ENCODE measurements at places on chromosomes 11 and 22.

DNA sequence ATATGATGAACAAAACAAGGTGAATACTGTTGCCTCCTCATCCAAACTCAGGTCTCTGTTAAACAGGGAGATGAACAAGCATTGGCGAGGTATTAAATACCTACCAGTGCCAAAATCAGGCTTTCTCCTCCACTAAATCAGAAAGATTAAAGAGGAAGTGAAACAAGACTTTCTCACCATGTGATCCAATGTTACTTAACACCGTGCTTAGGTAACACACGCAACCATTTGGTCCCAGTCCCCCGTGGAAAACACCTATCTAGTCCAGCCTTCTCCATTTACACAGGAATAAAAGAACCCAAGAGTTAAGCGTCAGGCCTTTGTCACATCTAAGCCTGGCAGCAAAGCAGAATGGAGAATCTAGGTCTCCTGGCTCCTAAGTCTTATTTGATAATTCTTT lies 34.5 kb downstream of the TENM4 start:
- no peak for DNase-seq

- peak; percentile 2 for DNase-seq
These were observed 5.9 kb downstream of the OR51T1 start for GRCh38 chr11:4887591-4887990.

DNA sequence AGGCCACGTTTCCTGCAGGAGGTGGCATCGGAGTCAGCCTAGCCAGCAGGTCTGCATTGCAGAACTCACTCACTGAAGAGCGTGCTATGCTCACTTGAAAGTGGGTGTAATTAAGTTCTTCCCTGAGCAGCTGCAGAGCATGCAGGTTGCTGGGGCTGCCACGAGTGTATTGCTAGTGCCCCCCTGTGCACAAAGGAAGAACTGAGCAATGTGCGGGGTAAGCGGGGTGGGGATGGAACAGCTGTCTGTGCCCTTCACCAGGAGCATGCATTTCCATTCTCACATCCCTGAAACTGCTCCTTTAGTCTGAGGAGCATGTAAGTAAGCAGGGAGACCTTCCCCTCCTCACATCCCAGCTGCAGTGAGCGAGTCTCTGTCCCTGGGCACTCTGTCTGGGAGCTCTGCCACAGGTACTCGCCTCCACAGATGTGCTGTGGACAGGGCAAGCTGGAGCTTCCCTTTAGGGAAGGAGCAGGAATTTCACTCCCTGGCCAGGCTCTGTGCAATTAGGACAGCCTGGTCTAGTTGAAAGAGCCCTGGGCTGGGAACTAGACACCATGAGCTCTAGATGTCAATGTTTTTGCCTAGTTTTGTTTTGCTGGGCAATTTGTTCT lies 1031.8 kb downstream of the NTM start:
- DNase-seq = peak; percentile 64

DNA sequence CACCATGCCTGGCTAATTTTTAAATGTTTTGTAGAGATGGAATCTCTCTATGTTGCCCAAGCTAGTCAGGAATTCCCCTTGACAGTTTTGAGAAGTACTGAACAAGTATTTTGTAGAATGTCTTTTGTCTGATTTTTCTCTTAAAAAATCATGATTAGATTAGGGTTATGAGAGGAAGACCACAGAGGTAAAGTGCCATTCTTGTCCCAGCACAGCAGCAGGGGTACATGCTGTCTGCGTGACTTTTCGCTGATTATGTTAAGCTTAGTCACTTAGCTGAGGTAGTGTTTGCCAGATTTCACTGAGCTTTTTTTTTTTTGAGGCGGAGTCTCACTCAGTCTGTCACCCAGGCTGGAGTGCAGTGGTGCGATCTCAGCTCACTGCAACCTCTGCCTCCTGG lies 13.6 kb upstream of the NUP160 start:
- DNase-seq = peak; percentile 52

DNA sequence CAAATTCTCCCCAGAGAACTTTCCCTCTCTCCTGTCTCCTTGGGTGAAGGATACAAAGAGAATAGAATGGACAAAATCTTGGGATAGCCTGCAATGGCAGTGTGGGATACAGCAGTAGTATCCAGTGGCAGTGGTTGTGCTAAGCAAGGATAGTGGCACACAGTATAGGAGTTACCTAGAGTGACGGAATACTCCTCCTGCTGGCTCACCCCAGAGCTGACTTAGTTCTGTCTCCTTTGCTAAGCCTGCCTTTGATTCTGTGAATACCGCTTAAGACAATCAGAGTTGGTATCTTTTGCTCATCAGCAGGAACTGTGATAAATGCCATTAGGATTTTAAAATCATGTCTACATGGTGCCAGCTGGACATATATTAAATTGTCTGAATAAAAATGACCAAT lies 404.3 kb downstream of the JRKL start:
- no peak for DNase-seq

GRCh38 chr11:45483416-45483815 lies 182.0 kb downstream of the CHST1 start:
- no peak for DNase-seq

DNA sequence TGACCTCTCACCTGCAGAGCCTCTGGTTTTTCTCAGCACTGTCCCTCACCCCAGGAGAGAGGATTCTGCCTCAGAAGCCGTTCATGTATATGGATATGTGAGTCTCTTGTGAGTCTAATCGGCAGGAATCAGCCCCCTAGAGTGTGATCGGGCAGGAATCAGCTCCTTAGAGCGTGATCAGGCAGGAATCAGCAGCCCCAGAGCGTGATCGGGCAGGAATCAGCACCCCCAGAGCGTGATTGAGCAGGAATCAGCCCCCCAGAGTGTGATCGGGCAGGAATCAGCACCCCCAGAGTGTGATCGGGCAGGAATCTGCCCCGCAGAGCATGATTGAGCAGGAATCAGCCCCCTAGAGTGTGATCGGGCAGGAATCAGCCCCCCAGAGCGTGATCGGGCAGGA lies 80.0 kb upstream of the EIF3D start:
- no peak for DNase-seq

DNA sequence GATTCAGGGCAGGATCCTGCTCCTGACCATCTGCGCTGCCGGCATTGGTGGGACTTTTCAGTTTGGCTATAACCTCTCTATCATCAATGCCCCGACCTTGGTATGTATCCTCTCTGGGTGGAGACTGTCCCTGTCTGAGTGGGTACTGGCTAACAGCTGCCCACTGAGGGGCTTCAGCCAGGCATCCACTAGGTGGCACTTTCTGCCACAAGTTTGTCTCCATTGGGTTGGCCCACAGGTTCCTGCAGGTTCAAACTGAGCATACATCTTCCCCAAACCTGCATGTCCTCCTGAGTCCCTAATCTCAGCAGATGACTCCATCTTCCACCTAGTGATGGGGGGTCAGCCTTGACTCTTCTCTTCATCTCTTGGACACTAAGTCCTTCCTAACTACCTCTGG lies 4.4 kb downstream of the SLC2A11 start:
- peak; percentile 48 for DNase-seq

GRCh38 chr11:46529095-46529905 lies 64.5 kb downstream of the AMBRA1 start:
- peak; percentile 53 for DNase-seq

DNA sequence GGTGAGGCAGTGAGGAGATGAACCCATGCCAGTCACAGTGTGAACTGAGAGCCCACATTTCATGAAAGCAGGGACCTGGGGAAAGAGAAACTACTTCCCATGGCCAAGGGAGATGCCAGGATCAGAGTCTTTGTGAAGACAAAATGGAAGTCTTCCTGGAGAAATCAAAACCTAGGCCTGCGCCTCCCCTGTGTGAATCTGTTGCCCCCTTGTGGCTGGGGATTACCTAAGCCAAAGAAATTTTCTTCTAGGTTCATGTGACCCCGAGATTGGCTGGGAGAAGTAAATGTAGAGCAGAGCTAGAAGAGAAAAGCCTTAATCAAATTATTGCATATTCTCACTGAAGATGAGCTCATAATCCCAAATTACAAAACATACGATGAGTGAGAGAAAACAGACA lies 1075.3 kb downstream of the TBC1D22A start:
- DNase-seq = no peak

- DNase-seq = peak; percentile 66
These were observed 60.7 kb downstream of the LRRC32 start for GRCh38 chr11:76609736-76610370.

GRCh38 chr11:19403196-19403895 lies 162.6 kb upstream of the E2F8 start:
- DNase-seq = no peak

DNA sequence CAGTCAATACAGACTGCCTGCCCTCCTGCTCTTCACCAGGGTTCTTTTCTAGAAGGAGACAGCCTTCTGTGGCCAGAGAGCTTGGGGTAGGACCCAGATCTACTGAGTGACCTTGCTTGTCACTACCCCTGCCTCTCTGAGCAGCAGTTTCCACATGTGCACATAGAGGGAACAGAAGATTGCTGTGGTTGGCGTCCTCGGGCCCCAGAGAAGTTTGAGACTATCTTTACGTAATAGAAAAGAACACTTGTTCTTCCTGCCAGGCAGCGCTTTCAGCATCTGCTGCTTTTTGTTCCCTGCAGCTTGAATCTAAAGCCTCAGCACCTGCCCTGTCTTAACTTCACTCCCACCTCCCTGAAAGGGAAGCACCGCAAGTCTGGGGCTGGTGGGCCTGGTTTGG lies 1.9 kb upstream of the FKBP2 start:
- no peak for DNase-seq

- no peak for DNase-seq
These were observed 51.4 kb downstream of the PKNOX2 start for GRCh38 chr11:125215976-125216375.

GRCh38 chr11:99432677-99433076 lies 411.9 kb downstream of the CNTN5 start:
- DNase-seq = no peak

DNA sequence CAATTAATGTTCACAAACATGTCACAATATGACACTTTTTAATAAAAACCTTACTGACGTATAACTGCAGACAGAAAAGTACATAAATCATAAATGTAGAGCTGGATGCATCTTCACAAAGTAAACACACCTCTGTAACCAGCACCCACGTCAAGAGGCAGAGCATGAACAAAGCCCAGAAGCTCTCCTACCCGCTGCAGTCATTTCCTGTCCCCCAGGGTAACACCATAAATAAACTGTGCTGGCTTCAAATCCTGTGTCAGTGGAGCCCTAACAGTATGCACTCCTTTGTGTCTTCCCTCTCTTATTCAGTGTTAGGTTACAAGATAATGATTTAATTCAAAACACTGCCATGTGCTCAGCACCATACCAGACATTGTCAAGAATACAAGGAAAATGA lies 5.7 kb downstream of the SYT13 start:
- DNase-seq = no peak

DNA sequence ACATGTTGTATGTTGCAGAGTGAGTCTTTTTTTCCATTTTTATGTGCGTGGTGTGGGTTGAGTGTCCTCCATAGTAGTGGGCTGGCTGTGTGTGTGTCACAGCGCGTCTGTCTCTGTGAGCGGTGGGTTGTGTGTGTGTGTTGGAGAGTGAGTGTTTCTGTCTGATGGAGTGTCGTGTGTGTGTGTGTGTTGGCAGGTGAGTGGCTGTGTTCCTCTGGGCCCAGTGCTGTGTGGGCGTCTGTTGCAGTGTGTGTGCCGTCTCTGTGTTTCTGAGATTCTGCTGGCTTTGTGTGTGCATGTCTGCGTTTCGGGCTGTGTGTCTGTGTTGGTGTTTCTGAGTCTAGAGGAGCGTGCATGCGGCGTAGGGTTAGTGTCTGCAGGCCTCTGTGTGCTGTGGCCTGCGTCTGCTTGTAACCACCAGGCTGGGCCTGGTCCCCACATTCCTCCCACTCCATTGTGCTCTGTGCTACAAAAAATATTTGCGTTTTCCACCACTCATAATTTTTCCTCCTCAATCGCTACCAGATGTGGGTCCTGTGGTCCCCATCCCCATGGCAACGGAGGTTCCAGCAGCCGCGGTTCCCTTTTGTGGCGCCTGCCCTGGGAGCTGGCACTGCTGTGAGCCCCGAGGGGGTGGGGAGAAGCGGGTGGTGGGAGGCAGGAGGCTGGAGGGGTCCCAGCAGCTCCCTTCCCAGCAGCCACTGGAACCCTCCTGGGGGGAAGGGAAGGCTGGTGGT lies 15.2 kb downstream of the SCARF2 start:
- peak; percentile 88 for DNase-seq

DNA sequence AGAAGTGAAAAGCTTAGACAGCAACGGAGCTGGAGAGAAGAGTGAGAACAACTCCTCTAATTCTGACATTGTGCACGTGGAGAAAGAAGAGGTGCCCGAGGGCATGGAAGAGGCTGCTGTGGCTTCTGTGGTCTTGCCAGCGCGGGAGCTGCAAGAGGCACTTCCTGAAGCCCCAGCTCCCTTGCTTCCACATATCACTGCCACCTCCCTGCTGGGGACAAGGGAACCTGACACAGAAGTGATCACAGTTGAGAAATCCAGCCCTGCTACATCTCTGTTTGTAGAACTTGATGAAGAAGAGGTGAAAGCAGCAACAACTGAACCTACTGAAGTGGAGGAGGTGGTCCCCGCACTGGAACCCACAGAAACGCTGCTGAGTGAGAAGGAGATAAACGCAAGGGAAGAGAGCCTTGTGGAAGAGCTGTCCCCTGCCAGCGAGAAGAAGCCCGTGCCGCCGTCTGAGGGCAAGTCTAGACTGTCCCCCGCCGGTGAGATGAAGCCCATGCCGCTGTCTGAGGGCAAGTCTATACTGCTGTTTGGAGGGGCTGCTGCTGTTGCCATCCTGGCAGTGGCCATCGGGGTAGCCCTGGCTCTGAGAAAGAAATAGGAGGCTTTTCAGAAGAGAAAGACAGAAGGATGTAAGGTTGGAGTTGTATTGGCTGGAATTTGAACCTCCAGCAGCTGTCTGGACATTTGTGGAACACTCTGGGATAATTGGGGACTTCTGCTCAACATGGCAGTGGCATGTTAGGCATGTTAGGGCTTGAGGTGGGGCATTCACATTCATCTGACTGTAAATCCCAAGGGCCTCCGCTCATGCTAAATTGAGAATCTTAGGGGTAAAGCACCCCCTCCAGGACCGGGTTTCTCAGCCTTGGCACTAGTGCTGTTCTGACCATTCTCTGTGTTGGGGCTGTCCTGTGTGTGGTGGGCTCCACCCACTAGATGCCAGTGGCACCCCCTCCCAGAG lies 47.1 kb downstream of the BID start:
- DNase-seq = no peak

Data from fibroblast of upper back skin (primary cell).